Esophagus squamous epithelium (tissue), 5 donors: ENCODE measurements at places on chromosomes 5 and 9.

- no peak for DNase-seq
Measured at GRCh38 chr5:143120460-143121134, 282.9 kb downstream of the NR3C1 start.

- DNase-seq = no peak
Measured at GRCh38 chr9:80197661-80198060, 625.9 kb downstream of the TLE4 start.

DNA sequence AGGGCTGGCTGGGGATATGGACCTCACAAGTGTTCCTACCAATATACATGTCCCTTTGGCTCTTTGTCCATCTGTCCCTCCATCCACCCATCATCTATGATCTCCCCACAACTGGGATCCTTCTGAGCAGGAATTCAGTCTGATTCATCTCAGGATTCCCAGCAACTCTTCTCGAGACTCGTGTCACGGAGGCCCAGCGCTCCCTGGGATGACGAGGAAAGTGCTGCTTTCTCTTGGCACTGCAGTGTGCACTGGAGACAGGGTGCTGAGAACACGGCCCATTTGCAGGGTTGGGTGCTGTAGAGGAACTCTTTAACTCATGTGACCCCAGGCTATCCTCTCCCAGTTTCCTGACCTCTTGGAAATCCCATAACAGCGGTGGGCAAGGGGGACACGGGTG, 72.9 kb downstream of the ANGPTL2 start:
- DNase-seq = no peak

DNA sequence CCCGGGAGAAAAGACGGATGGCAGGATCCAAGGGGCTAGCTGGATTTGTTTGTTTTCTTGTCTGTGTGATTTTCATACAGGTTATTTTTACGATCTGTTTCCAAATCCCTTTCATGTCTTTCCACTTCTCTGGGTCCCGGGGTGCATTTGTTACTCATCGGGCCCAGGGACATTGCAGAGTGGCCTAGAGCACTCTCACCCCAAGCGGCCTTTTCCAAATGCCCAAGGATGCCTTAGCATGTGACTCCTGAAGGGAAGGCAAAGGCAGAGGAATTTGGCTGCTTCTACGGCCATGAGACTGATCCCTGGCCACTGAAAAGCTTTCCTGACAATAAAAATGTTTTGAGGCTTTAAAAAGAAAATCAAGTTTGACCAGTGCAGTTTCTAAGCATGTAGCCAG, 94.2 kb downstream of the SYK start:
- DNase-seq = no peak

- no peak for DNase-seq
Measured at GRCh38 chr9:104915049-104915448, 12.9 kb downstream of the ABCA1 start.

- DNase-seq = no peak
Measured at GRCh38 chr9:127567035-127567729, 44.9 kb upstream of the STXBP1 start.

- DNase-seq = no peak
Measured at GRCh38 chr5:107474716-107475489, 195.8 kb downstream of the EFNA5 start.

GRCh38 chr5:178661836-178662540, 35.1 kb upstream of the CLK4 start:
- no peak for DNase-seq

GRCh38 chr5:140162275-140162674, 12.7 kb upstream of the CYSTM1 start:
- no peak for DNase-seq
